ENCODE measurements at places on chromosomes 11 and 22.
A peak's percentile ranks its signal among the peaks of the same experiment; 100 is the strongest.

GRCh38 chr11:94332814-94333213 is 28.4 kb downstream of the IZUMO1R start:
- DNase-seq = no peak

- DNase-seq = no peak
These were observed 23.0 kb downstream of the SIK3 start for GRCh38 chr11:117075186-117075585.

GRCh38 chr11:131375915-131376314 is 5.5 kb downstream of the NTM start:
- DNase-seq = no peak

DNA sequence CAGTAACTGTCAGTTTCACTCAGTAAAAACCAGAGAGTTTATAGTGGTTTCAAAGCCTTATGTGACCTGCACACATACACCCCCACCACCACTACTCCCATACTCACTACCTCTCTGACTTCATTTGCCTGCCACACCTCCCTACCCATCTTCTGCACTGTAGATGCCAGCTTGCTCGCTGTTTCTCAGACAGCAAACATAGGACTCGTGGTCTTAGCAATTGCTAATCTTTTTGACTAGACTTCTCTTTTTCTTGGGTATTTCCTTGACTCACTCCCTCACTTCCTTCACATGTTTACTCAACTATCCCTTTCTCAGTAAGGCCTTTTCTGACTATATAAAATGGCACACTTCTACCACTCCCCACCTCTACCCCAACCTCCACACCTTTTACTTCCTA is 27.8 kb downstream of the CEP295 start:
- no peak for DNase-seq

GRCh38 chr11:47270331-47271271 is 668 bp downstream of the MADD start:
- DNase-seq = no peak

DNA sequence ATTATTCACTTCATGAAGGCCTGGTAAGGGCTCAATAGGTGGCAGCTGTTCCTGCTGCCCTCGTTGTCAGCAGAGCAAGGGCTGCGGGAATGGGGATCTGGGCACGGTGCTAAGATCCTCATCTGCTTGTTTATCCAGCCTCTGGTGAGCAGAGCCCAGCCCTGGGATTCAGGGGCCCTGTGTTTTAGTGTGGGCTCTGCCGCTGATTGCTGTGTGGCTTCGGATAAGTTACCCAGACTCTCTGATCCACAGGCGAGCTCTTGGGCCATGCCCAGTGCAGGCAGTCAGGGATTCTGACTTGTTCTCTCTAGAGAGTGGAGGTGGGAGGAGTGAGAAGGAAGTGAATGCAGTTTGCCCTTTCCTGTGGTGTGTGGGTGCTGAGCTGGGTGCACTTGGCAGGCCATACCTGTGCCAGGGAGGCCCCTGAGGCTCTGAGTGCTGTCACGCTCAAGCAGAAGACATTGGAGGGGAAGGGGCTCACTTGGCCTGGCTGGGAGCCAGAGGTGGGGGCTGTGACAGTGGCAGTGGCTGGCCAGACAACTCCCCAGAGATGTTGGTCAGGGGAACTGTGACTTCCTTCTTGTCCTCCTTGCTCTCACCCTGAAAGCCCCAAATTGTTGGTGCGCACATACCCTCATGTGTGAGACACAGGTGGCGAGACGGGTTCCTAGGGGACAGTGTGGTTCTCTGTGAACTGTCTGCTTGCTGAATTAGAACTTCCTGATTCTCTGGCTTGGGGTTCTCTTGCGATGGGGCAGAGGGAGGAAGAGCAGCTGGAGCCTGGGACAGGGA is 43.7 kb downstream of the CD82 start:
- no peak for DNase-seq

DNA sequence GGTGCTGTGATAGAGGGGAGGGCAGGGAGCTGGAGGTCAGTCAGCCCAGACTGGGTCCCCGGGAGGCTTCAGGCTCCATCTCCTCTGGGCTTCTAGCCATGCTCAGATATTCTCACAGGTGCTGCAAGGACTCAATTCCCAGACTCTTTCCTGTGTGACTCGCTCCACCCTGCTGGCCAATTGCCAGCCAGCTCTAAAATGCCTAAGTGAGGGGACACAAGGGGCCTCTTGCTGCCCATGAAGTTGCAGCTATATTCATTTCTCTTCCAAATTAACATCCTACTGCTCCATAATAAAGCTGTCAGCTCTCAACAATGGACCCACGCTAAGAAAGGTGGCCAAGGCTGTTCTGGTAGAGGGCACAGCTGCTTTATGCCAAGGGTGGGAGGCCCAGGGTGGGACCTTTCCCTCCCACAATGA is 101.5 kb downstream of the PLEKHA7 start:
- DNase-seq = no peak

- no peak for DNase-seq
These were observed 79.1 kb downstream of the CDKN1C start for GRCh38 chr11:2806351-2807024.

DNA sequence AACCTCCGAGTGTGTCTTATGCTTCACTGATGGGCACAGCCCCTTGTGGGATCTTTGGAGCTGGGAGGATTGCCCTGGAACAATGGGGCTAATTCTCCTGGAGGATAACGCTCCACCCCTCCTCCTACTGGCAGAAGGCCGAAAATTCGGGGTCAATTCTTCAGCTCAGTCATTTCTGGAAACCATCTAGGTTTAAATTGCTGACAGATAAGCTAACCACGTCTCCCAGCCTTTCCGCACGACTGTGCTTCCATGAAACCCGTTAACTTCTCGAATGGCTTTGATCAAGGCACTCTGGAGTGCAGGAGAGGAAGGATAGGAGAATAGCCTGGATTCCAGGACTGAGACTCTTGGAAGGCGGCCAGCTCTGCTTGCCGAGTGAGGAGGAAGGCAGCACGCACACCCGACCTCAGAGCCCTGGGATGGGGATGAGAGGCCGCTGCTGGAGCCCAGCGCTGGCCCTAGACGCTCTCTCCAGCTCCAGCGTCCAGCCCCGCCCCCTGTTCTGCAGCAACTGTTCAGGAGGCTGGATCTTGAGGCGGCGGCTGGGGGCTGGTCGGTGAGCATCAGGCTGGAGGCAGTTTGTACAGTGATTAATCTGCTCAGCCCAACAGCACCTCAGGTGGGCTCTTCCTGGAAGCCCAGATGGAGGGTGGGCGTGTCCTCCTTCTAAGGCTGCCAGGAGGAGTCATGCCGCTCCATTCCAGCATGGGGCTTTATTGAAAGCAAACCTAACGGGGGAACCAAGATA is 176.7 kb upstream of the NCAM1 start:
- peak; percentile 39 for DNase-seq

DNA sequence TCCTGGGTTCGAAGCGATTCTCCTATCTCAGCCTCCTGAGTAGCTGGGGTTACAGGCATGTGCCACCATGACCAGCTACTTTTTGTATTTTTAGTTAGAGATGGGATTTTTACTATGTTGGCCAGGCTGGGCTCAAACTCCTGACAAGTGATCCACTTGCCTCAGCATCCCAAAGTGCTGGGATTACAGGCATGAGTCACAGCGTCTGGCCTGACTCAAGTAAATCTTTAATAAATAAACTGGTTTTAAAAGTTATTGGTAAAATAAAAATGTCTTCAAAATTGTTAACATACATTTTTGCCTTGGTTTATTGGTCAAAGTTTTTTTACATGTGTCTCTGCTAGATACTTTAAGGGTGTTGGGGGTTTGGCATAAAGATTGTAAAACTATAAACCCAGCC is 7.3 kb upstream of the PES1 start:
- no peak for DNase-seq

DNA sequence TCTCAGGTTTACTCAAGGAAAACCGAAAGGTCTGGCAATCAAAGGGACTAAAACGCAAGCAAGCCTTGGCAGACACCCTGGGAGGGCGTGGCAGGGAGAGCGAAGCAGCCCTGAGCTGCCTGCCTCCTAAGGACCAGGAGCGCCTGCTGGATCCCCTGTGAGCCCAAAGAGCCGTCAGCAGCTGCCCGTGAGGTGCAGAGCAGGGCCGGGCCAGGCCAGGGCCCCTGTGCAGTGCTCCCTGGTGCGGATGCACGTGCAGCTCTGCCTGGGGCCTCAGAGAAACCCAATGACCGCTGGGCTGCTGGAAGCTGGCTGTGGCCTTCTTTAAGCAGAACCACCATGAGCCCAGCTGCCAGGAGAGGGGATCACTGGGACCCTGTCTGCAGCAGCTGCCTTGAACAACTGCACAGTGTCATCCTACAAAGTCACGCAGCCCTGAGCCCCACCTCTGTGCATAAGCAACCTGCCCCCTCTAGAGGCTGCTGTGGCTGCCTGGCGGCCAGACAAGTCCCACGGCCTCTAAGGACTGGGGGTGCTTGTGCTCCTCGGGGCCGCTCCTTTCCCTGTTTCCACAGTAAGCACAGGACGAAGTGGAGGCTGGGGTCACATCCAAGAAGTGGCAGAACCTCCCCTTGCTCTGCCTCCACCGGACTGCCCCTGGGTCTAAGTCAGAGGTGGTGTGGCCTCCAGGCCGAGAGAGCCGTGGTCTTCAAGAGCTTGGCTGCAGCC is 29.1 kb upstream of the COMT start:
- no peak for DNase-seq

- DNase-seq = no peak
These were observed 1.1 kb downstream of the SPINDOC start for GRCh38 chr11:63814383-63814736.

DNA sequence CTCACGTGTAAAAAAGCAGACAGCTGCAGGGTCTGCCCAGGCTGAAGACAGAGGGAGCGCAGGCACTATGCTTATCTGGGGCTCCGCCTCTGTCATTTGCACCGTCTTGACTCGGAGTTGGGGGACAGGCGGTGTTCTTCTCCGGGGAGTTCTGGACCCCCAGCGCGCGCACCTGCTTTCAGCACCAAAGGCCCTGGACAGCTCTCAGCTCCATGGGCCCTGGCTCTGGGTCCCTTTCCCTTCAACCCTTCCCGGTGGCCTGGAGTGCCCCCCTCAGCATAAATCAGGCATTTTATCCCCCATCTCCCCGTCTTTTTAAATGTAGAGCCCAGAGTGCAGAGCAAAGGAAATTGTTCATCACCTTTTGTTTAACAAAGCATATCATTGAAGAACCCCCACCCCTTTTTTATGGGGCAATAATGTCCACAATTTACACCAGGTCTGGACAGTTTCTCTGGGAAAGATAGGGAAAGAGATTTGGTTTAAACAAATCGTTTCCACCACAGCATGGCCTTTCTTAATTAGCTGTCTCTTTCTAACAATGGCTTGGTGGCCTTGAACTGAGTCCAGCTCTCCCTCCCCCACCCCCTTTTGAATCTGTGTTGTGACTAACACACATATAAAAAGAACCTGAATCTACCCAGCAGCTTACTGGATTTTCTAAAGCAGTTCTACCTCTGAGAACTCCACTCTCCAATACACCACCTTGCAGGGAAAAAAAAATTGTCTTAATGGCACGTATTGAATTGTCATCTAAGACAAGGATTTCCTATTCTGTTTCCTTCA is 1.7 kb downstream of the SEZ6L start:
- DNase-seq = no peak

GRCh38 chr11:129440028-129440713 is 64.5 kb downstream of the BARX2 start:
- no peak for DNase-seq

DNA sequence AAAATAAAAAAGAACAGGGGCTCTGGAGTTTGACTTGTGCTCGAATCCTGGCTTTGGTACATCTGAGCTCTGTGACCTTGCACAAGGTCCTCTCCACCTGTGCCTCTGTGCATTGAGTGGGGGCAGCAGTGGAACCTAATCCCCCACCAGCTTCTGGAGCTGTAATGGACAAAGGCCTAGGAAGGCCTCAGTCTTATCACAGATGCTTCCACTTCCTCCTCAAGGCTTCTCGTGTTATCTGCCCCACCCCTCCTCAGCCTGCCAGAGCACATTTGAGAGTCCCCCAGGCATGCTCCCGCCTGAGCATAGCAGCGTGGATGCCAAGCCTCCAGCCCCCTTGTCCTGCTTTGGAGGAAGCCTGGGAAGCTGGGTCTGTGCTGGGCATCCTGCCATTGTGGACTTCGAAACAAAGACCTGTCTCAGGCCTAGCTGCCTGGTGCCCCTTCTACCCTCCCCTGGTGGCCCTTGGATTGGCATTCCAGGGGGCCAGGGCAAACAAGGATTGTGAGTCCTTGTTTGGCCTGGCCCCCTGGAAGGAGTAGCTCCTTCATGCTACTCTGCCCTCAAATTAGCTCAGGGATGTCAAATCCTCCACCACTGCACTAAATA is 15.0 kb downstream of the SLC35E4 start:
- no peak for DNase-seq

DNA sequence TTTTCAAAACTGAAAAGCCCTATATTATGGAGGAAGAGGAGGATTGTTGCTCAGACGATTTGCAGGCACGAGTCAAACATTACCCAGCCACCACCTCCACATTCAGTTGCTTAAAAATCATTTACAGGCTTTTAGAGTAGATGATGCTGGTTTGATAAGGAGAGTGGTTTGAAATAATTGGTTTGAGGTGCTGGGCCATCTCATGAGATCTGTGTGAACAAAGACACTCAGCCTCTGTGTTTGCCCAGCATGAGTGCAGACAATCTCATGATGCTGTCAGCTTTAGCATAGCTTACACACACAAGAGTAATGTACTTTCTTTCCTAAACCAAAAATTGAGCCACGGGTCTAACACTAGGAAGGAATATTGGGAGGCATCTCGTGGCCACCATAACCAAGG is 4.3 kb downstream of the SLC43A3 start:
- no peak for DNase-seq

DNA sequence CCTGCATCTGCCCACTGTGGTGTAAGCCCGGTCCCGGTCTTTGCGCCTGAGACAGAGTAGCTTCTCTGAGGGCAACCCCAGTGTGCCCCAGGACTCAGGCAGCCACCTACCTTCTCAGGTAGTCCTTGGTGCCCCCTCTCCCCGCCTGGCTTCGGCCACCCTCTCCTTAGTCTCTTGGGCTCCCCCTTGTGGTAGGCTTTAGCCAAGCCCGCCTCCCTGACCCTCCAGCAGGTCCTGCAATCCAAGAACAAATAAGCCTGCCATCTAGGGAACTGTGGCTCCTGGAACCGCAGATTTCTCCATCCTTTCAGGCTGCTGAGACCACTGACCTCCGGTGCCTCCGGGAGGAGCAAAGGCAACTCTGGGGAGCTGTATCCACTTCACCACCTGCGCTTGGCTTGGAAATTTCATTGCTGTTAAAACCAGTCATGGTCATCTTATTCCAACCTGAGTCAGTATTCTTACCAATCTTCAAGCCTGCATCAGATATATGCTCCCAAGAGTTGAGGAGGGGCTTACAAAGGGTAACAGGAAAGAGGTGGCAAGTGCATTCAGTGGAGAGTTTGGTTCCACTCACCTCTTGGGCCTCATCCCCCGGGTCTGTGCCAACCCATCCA is 52.8 kb upstream of the TENM4 start:
- peak; percentile 14 for DNase-seq
